ENCODE measurements at places on chromosomes 16 and 17. TPM values are rescaled to one million over a fixed set of nuclear protein-coding genes. Genes with fewer than 3 reads are reported as not detected.

The HSD11B2 gene
- total RNA-seq: 1.3 TPM

The MT1A gene
- 20.6 TPM for total RNA-seq

The MLST8 gene
- 48.3 TPM for total RNA-seq

The CCL8 gene
- not detected for total RNA-seq

The AXIN2 gene
- 0.97 TPM for total RNA-seq

The CDH3 gene
- 0.19 TPM for total RNA-seq

The MPV17L gene
- total RNA-seq: 5.9 TPM

The KIF1C gene
- 96.7 TPM for total RNA-seq

The ELOB gene
- 493 TPM for total RNA-seq

The SOX15 gene
- 0.30 TPM for total RNA-seq

The SMIM5 gene
- 0.80 TPM for total RNA-seq

The CBFA2T3 gene
- total RNA-seq: 0.43 TPM

The ALOX12 gene
- not detected for total RNA-seq

The RGS9 gene
- 7.2 TPM for total RNA-seq

The OTOP2 gene
- total RNA-seq: not detected

The GP1BA gene
- total RNA-seq: not detected

The MSL1 gene
- 53.1 TPM for total RNA-seq

The HAS3 gene
- 46.3 TPM for total RNA-seq

The CTRB2 gene
- total RNA-seq: not detected

The TM4SF5 gene
- total RNA-seq: 0.54 TPM

The RNF43 gene
- 0.83 TPM for total RNA-seq

The NPIPB2 gene
- 4.0 TPM for total RNA-seq

The G6PC1 gene
- total RNA-seq: not detected

The KRTAP3-2 gene
- total RNA-seq: not detected

The KRT27 gene
- total RNA-seq: not detected

The ZNF785 gene
- total RNA-seq: not detected
